Left lung (tissue), 14 donors: ENCODE measurements at places on chromosomes 5 and 9. TPM values are rescaled to one million over a fixed set of nuclear protein-coding genes. Genes with fewer than 3 reads are reported as not detected.
A peak's percentile ranks its signal among the peaks of the same experiment; 100 is the strongest.

Gene SPINK5
- 4.3 TPM for total RNA-seq

Gene IGFBPL1
- 5.9 TPM for total RNA-seq

Gene INSL6
- total RNA-seq = not detected

DNA sequence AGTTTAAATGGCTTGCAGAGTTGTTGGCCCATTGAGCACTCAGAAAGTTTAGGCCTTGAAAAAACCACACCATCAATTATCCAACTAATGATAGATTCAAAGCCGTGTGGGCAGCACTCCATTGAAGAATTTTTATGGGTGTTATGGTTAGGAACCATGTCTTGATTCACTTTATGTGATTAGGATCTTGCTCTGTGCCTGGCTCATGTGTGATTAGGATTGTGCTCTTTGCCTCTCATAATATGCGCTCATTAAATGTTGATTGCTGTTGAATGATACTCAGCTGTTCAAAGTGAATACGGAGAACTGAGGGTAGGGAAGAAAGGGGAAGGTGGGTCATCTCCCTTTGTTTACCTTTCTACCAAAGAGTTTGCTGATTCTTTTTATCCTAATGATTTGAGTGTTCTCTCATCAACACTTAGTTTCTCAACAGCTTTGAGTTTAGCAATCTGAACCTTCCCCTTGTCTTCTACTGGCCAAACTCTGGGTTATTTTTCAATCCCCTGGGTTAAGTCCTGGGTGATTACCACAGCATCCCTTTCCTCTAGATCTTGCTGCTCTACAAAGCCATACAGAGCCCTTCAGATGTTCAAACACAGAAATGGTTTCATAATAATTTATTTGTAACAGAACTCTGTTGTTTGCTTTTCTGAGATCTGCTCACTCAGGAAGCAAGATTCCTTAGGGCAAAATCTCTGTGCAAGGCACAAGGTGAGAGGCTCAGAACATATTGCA lies 668.8 kb upstream of the RGMB start:
- no peaks in the 10 kb centered on the region for H3K4me1 ChIP-seq
- H3K36me3 ChIP-seq = no peaks in the 10 kb centered on the region
- no peak overlapping the region for H3K4me3 ChIP-seq
- H3K27ac ChIP-seq = no peak overlapping the region
- no peak for DNase-seq

DNA sequence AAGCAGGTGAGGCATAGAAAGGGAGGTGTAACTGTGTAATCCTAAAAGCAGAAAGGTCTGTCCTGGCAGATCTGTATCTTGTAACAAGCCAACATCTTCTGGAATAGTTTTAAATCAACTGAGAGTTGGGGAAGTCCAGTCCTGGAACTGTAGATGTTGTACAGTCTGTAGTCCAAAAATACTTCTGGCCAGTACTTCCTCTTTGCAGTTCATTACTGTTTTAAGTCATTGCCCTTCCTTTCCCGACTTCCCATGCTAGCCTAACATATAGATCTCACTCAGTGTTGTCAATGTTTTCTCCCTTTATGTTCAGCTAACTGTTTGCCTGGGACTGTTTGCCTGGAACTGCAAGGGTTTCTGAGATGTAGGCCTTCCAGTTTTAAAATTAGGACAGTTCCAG lies 168.5 kb upstream of the ISL1 start:
- no peaks in the 10 kb centered on the region for H3K4me1 ChIP-seq
- no peak overlapping the region for H3K4me3 ChIP-seq
- no peaks in the 10 kb centered on the region for H3K27me3 ChIP-seq
- H3K27ac ChIP-seq = no peak overlapping the region
- no peak for DNase-seq
- no peaks in the 10 kb centered on the region for H3K36me3 ChIP-seq

- DNase-seq = no peak
- H3K4me3 ChIP-seq = no peak overlapping the region
- H3K4me1 ChIP-seq = no peaks in the 10 kb centered on the region
- H3K36me3 ChIP-seq = no peaks in the 10 kb centered on the region
Measured at GRCh38 chr9:73104342-73104741, 47.3 kb upstream of the ANXA1 start.

GRCh38 chr5:115543365-115544042 lies 1.1 kb downstream of the FEM1C start:
- DNase-seq = no peak
- H3K4me1 ChIP-seq = peaks cover 53% of the 10 kb centered on the region
- H3K36me3 ChIP-seq = no peaks in the 10 kb centered on the region

DNA sequence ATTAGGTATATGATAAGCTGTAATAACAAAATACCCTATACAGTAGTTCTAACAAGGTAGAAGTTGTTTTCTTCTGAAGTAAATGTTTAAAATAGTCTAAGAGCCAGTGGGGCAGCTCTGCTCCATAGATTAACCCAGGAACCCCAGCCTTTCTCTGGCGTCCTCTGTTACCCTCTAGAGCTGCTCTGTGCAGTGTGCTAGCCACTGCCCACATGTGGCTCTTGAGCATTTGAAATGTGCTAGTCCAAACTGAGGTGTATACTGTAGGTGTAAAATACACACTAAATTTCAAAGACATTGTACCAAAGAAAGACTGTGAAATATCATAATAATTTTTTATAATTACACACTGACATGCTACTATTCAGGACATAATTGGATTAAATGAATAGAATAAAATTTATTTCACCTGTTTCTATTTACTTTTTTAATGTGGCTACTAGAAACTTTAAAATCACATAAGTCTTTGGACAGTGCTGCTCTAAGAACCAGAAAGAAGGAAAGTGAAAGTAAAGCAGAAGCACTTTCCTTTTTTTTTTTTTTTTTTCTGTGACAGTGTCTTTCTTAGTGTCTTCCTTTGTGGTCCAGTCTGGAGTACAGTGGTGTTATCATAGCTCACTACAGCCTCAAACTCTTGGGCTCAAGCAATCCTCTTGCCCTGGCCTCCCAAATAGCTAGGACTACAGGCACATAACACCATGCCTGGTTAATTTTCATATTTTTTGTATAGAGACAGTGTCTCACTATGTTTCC lies 39.3 kb downstream of the RAI14 start:
- no peak overlapping the region for H3K4me3 ChIP-seq
- no peaks in the 10 kb centered on the region for H3K27me3 ChIP-seq
- H3K4me1 ChIP-seq = no peaks in the 10 kb centered on the region
- H3K27ac ChIP-seq = peak overlapping the region; percentile 23
- H3K36me3 ChIP-seq = no peaks in the 10 kb centered on the region

- H3K27ac ChIP-seq = no peak overlapping the region
- H3K36me3 ChIP-seq = peaks cover 40% of the 10 kb centered on the region
- H3K27me3 ChIP-seq = no peaks in the 10 kb centered on the region
Measured at GRCh38 chr5:176342766-176343458, 18.7 kb downstream of the KIAA1191 start.

- no peak overlapping the region for H3K4me3 ChIP-seq
- no peaks in the 10 kb centered on the region for H3K27me3 ChIP-seq
- H3K36me3 ChIP-seq = no peaks in the 10 kb centered on the region
- H3K4me1 ChIP-seq = peaks cover 17% of the 10 kb centered on the region
Measured at GRCh38 chr9:124394167-124394566, 21.1 kb downstream of the PSMB7 start.

- no peaks in the 10 kb centered on the region for H3K27me3 ChIP-seq
- peaks cover 20% of the 10 kb centered on the region for H3K4me1 ChIP-seq
- peak overlapping the region; percentile 74 for H3K27ac ChIP-seq
- H3K4me3 ChIP-seq = no peak overlapping the region
Measured at GRCh38 chr5:1515921-1516571, 7.7 kb downstream of the LPCAT1 start.

- H3K4me3 ChIP-seq = no peak overlapping the region
- peaks cover 7% of the 10 kb centered on the region for H3K4me1 ChIP-seq
- H3K36me3 ChIP-seq = no peaks in the 10 kb centered on the region
- no peak for DNase-seq
- peaks cover 29% of the 10 kb centered on the region for H3K27me3 ChIP-seq
Measured at GRCh38 chr9:97388721-97389238, 23.1 kb upstream of the TDRD7 start.

- no peaks in the 10 kb centered on the region for H3K36me3 ChIP-seq
- DNase-seq = no peak
- H3K4me3 ChIP-seq = no peak overlapping the region
- no peaks in the 10 kb centered on the region for H3K27me3 ChIP-seq
- H3K27ac ChIP-seq = no peak overlapping the region
Measured at GRCh38 chr5:164577742-164578141, 1072.3 kb downstream of the MAT2B start.

- H3K4me3 ChIP-seq = no peak overlapping the region
- peak; percentile 75 for DNase-seq
- no peaks in the 10 kb centered on the region for H3K4me1 ChIP-seq
- no peaks in the 10 kb centered on the region for H3K36me3 ChIP-seq
- no peaks in the 10 kb centered on the region for H3K27me3 ChIP-seq
- no peak overlapping the region for H3K27ac ChIP-seq
Measured at GRCh38 chr5:86880785-86881492, 263.2 kb downstream of the COX7C start.

DNA sequence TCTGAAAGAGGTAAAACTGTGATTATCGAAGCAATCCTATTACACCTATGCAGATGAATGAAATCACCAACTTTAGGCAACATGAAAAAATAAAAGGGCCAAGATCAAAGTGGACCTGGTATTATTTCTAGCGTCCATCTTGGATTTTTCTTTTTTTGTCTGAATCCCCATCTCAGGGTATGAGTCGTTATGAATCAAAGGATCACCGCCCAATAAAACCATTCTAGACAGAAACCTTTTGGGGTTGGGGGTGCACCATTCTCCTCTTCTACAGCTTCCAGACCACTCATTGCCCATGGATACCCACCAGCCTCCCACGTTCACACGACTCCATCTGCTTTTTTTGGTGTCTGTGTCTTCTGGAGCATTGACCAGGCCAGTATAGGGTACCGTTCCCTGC lies 33.4 kb downstream of the MAP1B start:
- no peaks in the 10 kb centered on the region for H3K4me1 ChIP-seq
- H3K27me3 ChIP-seq = no peaks in the 10 kb centered on the region
- no peaks in the 10 kb centered on the region for H3K36me3 ChIP-seq
- no peak overlapping the region for H3K4me3 ChIP-seq
- no peak overlapping the region for H3K27ac ChIP-seq

DNA sequence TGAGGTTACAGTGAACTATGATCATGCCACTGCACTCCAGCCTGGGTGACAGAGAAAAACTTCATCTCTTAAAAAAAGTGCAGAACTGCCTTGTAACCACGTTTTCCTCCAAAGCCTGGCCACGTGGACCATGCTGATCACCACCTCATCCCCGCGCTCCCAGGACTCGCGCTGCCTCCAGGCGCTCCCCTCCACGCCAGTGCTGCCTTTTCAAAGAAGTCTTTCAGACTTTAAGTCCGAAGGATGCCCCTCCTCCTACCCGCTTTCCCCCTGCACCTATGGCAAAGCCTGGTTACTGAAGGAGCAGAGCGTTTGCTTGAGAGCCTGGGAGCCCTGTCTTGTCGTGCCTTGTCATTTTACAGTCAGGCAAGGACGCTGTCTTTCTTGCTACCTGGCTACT lies 43.8 kb downstream of the HABP4 start:
- no peaks in the 10 kb centered on the region for H3K27me3 ChIP-seq
- H3K4me3 ChIP-seq = no peak overlapping the region
- peaks cover 12% of the 10 kb centered on the region for H3K4me1 ChIP-seq
- peaks cover 24% of the 10 kb centered on the region for H3K36me3 ChIP-seq

GRCh38 chr5:82806513-82806912 lies 270.7 kb downstream of the TMEM167A start:
- no peaks in the 10 kb centered on the region for H3K4me1 ChIP-seq
- no peak for DNase-seq
- H3K27me3 ChIP-seq = no peaks in the 10 kb centered on the region
- no peaks in the 10 kb centered on the region for H3K36me3 ChIP-seq
- no peak overlapping the region for H3K27ac ChIP-seq
- no peak overlapping the region for H3K4me3 ChIP-seq

GRCh38 chr5:142869886-142870285 lies 99.7 kb downstream of the ARHGAP26 start:
- no peak overlapping the region for H3K27ac ChIP-seq
- H3K4me1 ChIP-seq = peaks cover 12% of the 10 kb centered on the region
- DNase-seq = no peak
- H3K4me3 ChIP-seq = no peak overlapping the region
- no peaks in the 10 kb centered on the region for H3K27me3 ChIP-seq
- no peaks in the 10 kb centered on the region for H3K36me3 ChIP-seq
